Activated CD4-positive, CD25-positive, alpha-beta regulatory T cell (primary cell): ENCODE measurements at places on chromosomes 6 and 20.

- DNase-seq: no peak
Observed at GRCh38 chr6:50096296-50096695, 46.6 kb upstream of the DEFB112 start.

- no peak for DNase-seq
Observed at GRCh38 chr6:43492673-43493072, 15.3 kb downstream of the TJAP1 start.

DNA sequence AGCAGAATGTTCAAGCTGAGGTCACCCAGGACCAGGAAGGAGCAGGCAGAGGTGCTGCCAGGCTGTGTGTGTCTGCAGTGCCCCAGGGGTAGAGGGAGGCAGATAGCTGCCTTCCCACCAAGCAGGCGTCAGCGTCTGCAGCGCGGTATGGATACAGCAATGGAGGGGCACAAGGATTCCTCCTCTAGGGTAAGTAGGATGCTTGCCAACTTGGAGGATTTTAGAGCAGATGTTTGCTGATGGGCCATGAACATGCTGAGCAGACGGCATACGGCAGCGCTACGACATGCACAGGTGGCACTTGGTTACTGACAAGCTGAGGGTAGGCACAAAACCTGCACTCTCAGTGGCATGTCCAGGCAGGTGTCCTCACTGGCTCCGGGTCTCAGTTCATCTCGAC, 48.1 kb downstream of the PSMG4 start:
- DNase-seq: no peak

DNA sequence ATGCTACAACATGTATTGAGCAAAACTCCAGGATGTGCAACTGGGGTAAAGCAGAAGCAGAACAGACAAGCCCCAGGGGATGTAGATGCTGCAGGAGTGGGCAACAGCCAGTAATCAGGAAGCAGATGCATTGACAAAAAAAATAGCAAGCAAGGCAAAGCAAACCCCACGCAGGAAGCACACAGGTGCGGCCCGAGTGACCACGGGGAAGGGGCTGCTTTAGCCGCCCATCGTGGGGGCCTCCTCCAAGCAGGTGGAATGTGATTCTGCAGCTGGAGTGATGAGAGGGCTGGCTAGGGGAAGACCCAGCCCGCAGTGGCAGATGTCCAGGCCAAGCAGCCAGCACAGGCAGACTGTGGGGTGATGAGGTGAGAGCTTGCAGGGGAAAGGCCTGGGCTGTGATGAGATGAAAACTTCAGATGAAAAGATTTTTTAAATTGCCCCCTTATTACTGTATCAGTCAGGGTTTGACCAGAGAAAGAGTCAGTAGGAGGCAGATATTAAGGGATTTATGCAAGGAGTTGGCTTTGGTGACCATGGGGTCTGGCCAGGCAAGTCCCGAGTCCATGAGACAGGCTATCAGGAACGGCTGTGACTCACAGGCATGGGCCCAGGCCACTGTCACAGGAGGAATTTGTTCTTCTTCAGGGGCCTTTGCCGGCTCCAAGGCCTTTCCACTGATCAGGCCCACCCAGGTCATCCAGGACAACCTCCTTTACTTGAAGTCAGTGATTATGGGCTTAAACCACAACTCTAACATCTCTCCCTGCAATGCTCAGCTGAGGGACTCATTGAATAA, 207.6 kb downstream of the ANKRD60 start:
- no peak for DNase-seq
